ENCODE measurements at places on chromosomes 4 and X. TPM values are rescaled to one million over a fixed set of nuclear protein-coding genes. Genes with fewer than 3 reads are reported as not detected.
A peak's percentile ranks its signal among the peaks of the same experiment; 100 is the strongest.

GRCh38 chr4:528296-528695 is 29.3 kb downstream of the PIGG start:
- DNase-seq, result no peak

DNA sequence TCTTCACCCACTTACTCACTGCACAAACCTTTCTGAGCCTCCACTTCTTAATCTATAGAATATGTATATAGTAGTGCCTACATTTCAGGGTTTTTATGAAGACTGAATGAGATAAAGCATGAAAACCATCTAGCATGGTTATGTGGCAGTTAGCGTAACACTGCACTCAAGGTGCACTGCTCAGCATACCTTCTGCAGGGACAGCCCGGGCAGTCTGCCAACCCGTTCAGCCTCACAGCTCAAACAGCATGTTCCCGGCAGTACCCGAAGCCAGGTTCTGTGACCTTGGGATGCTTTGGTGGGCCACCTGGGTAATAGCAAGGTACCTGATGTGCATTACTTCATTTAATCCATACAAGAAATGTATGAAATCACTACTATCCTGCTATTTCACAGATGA is 81.4 kb downstream of the DOCK11 start:
- DNase-seq, result no peak

GRCh38 chr4:11421116-11421515 is 7.6 kb downstream of the HS3ST1 start:
- DNase-seq, result no peak

DNA sequence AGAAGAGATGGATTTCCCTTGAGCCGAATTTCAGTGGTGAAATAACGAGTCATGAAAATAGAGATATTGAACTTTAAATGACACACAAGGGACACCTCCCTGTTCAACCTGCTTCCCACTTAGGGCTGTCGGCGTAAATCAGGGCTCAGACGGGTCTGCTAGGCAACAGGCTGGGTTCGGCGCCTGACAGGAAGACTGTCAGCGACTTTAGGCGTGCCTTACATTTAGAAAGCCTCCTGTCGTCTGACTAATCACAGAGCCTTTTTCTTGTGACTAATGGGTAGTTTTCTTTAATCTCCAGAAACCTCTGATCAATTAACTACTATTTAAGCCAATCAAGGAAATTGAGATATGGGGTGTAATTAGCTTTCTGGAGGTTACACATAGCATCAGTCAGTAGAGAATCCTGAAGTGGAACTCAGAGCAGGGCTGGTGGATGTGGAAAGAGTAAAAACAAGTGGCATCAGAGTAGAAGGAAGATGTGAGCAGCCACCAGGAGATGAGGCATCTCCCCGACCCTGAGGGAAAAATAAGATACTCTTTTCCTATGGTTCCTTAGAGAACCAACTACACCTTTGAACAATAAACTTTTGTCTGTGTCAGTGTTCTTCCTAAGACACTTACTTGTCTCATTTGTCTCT is 86.2 kb upstream of the HS3ST1 start:
- no peak for DNase-seq

DNA sequence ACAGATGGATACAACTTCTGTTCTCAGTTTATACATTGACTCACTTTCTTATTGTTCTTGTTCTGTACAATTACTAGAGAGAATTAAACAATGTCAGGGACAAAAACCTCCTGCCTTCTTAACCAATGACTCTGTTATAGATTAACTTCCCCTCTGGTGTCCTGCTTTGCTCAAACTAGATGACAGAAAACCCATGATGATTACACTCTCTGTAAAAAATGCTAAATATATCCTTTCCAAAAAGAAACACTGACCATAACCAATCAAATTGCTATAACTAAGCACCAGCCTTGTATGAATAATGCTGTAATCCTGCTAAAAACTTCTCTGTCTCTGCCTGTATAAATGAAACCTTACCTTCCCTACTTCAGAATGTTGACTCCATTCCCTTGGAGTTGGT is 29.8 kb upstream of the IL13RA2 start:
- no peak for DNase-seq

GRCh38 chr4:95118497-95118896 is 360.7 kb downstream of the BMPR1B start:
- no peak for DNase-seq

DNA sequence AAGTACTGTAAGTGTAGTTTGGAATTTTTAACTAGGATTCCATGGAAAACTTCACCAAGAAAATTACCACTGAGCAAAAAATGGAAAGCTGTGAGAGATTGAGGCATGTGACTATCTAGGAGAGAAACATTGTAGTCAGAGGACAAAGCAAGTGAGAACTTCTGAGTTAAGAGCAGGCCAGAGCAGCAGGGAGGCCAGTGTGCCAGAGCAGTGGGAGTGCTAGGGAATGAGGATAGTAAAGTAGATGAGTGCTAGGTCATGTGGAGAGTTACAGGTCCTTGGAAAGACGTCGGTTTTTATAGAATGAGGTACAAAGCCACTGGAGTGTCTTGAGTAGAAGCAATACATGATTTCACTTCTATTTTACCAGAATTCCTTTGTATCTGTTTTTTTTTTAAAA is 52.7 kb upstream of the FAT4 start:
- no peak for DNase-seq

- DNase-seq, result no peak
These were observed 85.3 kb upstream of the SLC4A4 start for GRCh38 chr4:71253545-71253944.

DNA sequence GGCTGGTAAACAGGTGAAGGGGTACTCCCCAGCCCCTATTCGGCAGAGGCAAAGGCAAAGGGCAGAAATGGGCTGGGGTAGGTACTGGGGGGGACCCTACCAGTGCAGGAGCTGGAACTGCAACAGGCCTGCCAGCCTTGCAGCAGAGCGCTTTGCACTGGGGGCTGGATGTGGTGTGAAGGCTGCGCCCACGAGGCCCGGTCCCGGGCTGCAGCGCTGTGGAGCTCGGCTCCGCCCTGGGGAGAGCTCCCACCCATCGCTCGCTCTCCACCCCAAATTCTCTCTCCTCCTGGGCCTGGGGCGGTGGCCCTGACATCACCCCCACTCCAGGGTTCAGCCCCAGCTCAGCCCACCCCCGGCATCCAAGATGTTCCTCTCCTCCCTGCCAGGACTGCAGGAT is 24.2 kb downstream of the IQSEC2 start:
- no peak for DNase-seq

GRCh38 chr4:78780093-78780492 is 3.9 kb downstream of the BMP2K start:
- DNase-seq, result no peak

DNA sequence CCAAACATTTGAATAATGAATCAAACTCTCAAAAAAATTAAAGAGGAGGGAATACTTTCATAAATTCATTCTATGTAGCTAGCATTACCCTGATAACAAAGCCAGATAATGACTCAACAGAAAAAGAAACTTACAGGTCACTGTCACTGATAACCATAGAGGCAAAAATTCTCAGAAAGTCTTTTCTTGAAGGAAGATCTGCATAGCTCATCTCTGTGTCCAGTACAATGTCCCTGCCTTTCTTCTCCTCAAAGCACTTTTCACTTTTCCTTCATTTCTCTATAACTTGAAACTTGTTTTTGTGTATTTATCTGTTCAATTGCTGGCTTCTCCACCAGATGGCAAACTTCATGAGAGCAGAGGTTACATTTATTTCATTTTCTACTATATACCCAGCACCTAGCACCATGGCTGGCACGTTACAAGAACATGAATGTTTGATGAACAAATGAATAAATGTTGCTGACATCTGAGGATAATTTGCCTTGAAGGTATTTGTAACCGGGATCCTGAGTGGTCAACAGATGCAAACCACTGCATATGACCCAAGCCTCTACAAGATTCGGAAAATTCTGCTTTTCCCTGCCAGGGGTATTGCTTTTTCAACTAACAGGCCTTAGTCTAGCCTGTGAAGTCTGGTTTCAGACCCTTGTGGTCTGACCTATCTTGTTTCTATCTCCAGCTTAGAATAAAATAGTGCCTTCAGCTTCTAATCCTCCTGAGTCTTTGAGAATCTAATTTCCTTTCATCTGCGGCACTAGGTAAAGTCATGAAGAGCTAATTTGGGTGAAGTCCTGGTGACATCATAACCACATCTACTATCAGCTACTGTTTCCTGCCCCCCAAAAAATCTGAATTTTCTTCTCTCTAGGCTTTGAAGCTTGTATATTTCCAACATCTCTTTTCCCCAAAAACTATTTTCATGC is 52.5 kb upstream of the ANTXR2 start:
- DNase-seq, result peak; percentile 84

DNA sequence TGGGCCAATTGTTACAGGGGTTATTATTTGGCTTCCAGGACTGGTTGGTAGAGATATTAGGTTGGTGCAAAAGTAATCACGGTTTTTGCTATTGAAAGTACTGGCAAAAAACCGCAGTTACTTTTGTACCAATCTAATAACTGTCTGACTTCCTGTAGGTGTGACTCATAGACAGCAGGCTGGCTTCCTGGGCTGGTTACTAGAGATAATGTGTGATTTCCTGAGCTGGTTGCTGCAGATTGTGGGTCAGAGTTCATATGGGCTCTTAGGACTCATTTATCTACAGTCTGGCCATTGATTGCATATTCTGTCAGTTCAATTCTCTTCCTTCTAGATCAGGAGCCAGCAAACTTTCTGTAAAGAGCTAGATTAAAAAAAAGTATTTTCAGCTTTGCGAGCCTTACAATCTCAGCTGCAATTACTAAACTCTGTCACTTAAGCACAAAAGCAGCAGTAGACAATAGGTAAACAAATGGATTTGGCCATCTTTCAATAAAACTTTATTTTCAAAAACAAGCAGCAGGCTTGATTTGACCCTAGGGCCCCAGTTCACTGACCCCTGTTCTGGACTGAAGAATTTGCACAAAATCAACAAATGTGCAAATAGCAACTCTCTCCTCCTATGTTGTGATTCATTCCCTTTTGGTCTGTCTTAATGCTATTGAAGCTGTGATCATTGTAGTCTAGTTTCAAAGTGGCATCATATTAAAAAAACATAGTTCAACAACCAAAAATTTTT is 50.8 kb upstream of the BOD1L1 start:
- peak; percentile 49 for DNase-seq

- no peak for DNase-seq
These were observed 25.6 kb downstream of the RPS6KA6 start for GRCh38 chrX:84162401-84162800.

DNA sequence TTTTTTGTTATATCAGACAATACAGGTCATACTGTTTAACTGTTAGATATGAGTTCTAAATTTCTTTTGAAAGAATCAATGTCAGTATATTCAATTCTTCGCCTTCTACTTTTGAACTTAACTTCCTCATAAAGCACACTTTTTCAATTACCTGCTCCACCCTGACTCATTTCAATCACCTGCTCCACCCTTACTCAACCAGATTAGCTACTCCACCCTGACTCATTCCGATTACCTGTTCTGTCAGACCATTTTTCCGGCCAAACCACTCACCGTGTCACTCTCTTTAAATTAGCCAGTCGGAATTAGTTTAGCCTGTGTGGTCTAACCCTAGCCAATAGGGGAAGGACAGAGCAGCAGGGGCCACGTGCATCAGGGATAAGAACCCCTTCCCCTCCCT is 751.8 kb upstream of the POU3F4 start:
- DNase-seq, result no peak

GRCh38 chr4:55138367-55138766 is 13.0 kb upstream of the KDR start:
- DNase-seq, result no peak

- DNase-seq, result no peak
These were observed 143.8 kb downstream of the ANAPC10 start for GRCh38 chr4:144954230-144954629.

GRCh38 chrX:63434665-63435064 is 83.5 kb upstream of the SPIN4 start:
- no peak for DNase-seq

- no peak for DNase-seq
These were observed 15.9 kb upstream of the F11 start for GRCh38 chr4:186249785-186250754.

DNA sequence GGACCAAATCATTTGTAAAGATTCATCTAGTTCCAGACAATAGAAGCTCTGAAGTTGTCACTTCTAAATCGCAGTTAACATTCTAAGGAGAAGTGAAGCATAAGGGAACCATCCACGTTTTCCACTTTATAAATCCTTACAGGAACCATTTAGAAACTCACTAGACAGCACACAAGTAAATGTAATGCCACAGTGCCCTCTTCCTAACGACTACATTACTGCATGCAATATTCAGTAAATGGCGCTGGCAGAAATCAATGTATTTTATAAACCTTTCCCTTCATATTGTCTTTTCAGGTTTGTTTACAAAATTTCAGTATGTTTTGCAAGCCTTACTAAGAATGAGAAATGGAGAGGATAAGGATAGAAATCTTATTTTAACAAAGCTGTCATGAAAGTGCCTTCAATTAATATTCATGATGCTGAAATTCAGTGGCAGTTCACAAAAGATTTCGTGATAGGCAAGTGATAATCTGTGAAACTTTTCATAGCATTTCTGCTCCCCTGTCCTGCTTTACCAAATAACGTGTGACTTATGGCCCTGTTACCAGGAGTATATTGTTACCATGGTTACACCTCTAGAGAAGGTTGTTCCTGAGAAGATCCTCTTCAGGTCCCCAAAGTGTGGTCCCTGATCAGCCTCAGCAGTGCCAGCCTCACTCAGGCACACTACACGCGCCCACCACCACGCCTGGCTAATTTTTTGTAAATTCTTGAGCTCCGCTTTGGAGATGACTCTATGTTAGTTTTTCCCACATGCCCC is 54.2 kb downstream of the TMA16 start:
- peak; percentile 44 for DNase-seq

DNA sequence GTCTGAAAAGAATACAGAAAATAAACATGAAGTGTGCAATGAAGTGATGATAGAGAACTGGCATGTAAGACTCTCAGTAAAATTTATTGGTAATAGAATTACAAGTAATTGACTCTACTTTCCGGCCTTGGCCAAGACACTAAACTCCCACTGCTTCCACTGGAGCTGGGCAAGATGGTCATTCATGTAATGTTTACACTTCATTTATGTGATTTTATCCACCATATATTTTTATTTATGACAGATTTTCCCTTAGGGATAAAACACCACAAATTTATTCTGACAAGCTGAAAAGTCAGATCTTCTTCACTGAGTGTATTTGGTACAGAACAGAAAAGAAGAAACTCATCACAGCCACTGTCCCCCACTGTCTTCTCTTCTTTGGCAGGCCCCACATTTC is 191.9 kb downstream of the SLC39A8 start:
- no peak for DNase-seq

GRCh38 chrX:121000589-121000988 is 15.0 kb upstream of the CT47A1 start:
- DNase-seq, result no peak

Gene OCIAD1
- 161 TPM for total RNA-seq

Gene TMEM271
- not detected for total RNA-seq

Gene F11
- not detected for total RNA-seq

Gene MAGEA11
- not detected for total RNA-seq

Gene GAR1
- total RNA-seq, result 10.5 TPM

Gene RHOXF2B
- total RNA-seq, result not detected

Gene PNMA5
- total RNA-seq, result not detected

Gene MAGEA2B
- not detected for total RNA-seq

Gene TMEM154
- total RNA-seq, result 0.52 TPM
